ENCODE measurements at places on chromosomes 16 and 17. TPM values are rescaled to one million over a fixed set of nuclear protein-coding genes. Genes with fewer than 3 reads are reported as not detected.
A peak's percentile ranks its signal among the peaks of the same experiment; 100 is the strongest.

The CDT1 gene
- 13.2 TPM for polyA plus RNA-seq

The AGRP gene
- polyA plus RNA-seq = not detected

The KRTAP2-3 gene
- polyA plus RNA-seq = 35.2 TPM

The SGCA gene
- polyA plus RNA-seq = 0.19 TPM

The KCNH4 gene
- 0.03 TPM for polyA plus RNA-seq

DNA sequence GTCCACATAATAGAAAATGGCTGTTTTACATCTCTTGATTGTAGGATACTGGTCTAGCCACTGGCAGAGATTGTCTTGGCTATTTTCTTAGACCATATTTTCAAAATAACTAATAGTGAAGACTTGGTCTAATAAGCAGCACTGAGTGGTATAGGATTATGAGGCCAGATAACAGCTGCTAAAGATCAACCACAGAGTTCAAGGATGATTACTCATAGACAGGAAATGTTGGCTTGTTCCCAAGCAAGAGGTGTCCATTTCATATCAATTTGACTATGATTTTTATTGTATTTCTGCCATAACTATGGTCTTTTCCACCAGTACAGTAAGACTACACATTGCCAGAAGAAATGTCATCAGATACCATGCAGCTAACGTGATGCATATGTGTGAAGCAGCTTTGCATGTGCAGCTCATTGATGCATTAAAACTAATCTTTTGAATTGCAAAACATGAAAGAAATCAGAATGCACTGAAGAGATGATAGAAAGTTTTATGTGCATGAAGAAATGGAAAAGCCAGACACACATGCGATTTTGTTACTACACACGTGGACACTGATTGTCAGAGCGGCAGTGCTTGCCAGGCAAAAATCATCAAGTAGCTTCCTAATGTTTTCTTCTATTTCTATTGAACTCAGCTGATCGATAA, 693.3 kb downstream of the CDH11 start:
- DNase-seq = peak; percentile 81

- DNase-seq = peak; percentile 84
Observed at GRCh38 chr16:24950275-24950674, 64.9 kb downstream of the ARHGAP17 start.

DNA sequence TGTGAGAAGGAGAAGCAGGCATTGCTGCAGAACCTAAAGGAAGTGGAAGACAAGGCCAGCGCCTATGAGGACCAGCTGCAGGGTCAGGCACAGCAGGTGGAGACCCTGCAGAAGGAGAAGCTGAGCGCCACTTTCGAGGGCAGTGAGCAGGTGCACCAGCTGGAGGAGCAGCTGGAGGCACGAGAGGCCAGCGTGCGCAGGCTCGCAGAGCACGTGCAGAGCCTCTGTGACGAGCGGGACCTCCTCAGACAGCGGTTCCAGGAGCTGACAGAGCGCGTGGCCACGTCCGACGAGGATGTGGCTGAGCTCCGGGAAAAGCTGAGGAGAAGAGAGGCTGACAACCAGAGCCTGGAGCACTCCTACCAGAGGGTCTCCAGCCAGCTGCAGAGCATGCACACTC, 41.5 kb downstream of the PLD6 start:
- DNase-seq = no peak

GRCh38 chr17:56592487-56593085, 913 bp upstream of the NOG start:
- peak; percentile 39 for DNase-seq

DNA sequence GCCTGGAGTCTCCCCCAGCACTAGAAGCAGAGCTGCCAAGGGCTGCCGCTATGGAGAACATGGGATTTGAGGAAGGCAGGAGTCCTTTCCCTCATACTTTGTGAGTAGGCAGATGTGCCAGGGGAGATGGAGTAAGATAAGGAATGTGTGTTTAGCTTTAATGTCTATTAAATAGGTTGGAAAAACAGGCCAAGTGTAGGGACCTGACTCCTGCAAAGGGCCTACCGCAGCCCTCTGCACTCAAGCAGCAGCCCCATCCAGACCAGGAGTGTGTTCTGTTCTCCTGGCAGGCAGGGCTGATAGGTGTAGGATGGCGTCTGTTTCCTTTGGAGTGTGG, 1.8 kb upstream of the MIF4GD start:
- no peak for DNase-seq

- peak; percentile 94 for DNase-seq
Observed at GRCh38 chr17:27315322-27315721, 21.4 kb downstream of the WSB1 start.

- peak; percentile 87 for DNase-seq
Observed at GRCh38 chr17:76353599-76354316, at the start of gene PRPSAP1. PRPSAP1 (minus strand) TSS chr17:76353916; CDS start chr17:76353703, 213 bp downstream.

DNA sequence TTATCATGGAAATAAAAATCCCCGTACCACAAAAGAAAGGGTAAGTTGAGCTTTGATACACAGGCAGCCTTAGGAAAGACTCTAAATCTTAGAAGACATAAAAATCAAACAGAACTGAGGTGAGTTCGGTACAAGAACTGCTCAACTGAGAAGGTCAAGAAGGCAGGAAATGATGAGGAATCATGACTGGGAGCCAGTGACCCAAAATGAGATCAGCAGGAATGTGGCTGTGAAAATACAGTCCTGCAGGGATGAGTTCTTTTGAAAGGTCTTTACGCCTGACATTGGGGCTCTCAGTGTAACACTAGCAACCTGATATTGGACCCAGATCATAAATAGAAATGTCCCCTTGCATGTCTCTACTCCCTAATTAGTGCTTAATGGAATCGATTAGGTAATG, 56.3 kb upstream of the CDH11 start:
- DNase-seq = peak; percentile 74

DNA sequence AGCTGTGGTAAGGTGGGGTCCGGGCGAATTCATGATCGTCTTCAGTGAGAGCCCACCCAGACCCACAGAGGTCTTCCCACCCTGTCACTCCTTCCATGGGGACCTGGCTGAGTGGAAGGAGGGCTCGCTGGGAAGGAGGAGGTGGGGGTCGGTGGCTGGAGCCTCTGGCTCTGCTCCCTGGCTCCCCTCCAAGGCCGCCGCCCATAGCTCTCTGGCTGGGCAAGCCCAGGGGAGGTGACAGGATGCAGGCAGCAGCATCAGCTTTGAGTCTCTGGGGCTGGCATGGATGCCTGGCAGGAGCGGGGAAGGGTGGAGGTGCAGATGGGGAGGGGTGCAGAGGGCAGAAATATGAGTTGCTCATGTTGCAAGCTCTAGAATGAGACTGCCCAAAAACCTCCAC, 147.0 kb downstream of the ENGASE start:
- no peak for DNase-seq

DNA sequence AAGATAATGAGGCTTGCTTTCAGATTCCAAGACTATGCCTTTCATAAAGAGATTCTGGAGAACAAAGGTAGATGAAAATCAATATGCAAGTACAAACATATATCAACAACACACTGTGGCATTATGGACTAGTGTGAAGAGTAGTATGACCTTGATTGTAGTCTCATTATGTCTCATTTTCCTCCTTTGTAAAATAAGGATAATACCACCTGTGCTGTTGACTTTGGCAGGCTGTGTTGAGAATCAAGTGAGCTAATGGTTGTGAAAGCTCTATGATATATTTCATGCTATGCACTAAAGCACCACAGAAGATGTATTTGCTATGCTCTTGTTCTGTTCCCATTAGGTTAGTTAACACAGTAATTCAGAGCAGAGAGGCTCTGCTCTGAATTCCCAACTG, 78.5 kb upstream of the NACA2 start:
- no peak for DNase-seq

DNA sequence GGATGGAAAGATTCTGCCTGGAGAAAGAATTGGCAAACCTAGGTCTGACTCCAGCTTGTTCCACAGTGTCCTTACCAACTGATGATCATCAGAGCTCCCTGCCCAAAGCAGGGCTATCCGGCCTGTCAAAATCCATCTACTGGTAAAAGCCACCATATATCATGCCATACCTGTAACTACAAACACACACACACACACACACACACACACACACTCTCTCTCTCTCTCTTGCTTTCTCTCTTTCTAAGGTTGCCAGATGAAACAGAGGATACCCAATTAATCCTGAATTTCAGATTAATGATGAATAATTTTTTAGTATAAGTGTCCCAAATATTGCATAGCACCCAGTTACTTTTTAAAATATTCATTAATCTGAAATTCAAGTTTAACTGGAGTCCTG, 1.5 kb upstream of the MMP28 start:
- no peak for DNase-seq

GRCh38 chr17:77572065-77572601, 386.4 kb upstream of the TNRC6C start:
- DNase-seq = no peak

DNA sequence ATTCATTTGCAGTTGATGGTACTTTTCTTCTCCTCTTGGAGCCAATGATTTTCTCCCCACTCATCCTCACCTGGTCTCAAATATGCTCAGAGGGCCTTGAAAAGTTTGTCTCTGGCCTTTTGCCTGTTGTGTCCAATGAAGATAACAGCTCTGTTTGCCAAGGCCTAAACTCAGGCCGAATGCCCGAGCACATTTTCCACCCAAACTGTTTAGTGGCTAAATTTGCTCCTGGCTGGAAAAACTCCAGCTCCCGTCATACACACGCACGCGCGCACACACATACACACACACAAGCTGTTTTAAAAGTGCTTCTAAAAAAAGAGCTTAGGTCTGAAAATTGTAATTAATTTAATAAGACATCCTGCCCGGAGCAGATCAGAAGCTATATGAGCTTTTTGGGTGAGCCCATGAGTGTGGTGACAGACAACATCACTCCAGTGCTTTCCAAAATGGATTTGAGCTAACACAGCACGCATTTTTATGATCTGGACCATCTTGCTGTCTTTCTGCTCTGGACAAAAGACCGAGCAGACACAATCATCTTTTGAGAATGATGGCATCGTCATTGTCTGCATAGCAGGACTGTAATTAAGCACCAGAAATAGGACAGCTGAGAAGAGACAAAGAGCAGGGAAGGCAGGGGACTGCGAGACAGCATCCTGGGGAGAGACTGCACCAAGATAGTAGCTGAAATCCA, 48.9 kb downstream of the IRX6 start:
- DNase-seq = no peak

- DNase-seq = peak; percentile 19
Observed at GRCh38 chr17:28716740-28717577, 709 bp downstream of the RAB34 start.

DNA sequence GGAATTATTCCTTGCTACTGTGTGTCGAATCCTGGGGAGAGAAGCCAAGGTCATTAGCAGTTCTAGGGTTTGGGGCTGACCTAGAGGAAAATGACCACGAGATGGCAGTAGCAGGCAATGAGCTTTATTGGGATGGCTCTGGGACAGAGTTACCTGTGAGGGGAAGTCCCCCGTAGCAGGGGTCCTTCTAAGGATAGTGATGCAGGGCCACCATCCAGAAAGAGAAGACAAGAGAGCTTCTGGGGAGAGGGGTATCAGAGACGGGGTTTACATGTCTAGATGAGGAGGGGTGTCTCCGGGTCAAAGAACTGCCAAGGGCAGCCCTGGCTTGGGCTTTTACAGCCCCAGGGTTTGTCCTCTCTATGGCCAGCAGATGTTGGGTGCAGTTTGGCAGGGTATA, 6.4 kb upstream of the GGT6 start:
- peak; percentile 39 for DNase-seq

DNA sequence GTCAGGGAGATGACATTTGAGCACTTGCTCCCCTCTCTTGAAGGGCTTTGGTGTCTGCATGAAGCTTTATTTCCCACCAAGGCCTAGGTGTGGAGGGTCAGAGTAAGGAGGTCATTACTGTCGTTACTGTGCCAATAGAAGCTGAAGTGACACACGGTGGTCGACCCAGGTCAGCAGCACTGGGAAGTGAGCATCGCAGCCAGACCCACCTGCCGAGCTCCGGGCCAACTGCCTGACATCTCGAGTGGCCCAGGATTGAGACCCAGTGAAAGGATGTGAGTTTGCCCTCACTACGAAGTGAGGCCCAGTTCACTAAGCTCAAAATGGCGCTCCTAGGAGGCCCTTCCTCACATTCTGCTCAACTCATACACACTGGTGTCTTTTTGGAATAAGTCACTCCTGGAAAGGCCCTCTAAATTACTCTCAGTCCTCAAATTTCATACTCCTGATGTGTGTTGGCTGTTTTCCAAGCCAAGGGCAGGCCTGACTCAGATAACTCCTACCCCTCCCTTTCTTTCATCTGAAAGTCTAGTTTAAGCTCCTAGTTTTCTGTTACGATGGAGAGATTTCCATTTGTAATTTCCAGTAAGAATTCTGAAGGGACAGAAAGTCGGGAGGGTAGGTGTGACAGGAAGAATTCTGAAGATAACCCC, 200.4 kb downstream of the LGALS9B start:
- DNase-seq = peak; percentile 91

- no peak for DNase-seq
Observed at GRCh38 chr16:1958715-1959268, 546 bp upstream of the NDUFB10 start.

- no peak for DNase-seq
Observed at GRCh38 chr16:17160920-17161431, 309.8 kb downstream of the XYLT1 start.

GRCh38 chr17:63881935-63882601, at the start of gene GH2:
GH2 (minus strand) TSS chr17:63881944; CDS start chr17:63881801, 143 bp downstream.
- DNase-seq = peak; percentile 34

DNA sequence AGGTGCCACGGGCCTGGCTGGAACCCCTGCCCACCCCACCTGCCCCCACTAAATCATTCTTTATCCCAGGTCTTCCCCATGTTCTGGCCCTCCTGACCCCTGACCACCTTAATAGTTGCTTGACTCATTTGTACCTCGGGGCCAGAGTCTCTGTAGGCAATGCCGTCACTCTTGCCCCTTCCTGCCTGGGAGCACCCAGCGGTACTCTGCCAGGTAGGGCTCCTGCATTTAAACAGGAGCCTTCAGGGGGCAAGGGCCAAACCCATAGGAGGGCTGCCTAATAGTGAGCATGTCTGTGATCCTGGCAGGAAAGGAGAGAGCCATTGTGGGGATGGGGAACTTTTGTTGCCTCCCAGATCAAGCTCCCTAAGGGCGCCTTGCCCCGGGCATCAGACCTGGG, 8.8 kb upstream of the ITGA3 start:
- no peak for DNase-seq

GRCh38 chr17:32253117-32253611, 12.5 kb upstream of the RHBDL3 start:
- DNase-seq = peak; percentile 65

- no peak for DNase-seq
Observed at GRCh38 chr16:89070590-89070989, 23.1 kb upstream of the ACSF3 start.

GRCh38 chr17:75704963-75705875, 16.0 kb upstream of the ITGB4 start:
- no peak for DNase-seq

- DNase-seq = peak; percentile 82
Observed at GRCh38 chr16:87465306-87465705, 27.5 kb downstream of the ZCCHC14 start.

Measured in IMR-90 (cell line).